Neural progenitor cell (in vitro differentiated cells): ENCODE measurements at places on chromosomes 7 and 10.
A peak's percentile ranks its signal among the peaks of the same experiment; 100 is the strongest.

DNA sequence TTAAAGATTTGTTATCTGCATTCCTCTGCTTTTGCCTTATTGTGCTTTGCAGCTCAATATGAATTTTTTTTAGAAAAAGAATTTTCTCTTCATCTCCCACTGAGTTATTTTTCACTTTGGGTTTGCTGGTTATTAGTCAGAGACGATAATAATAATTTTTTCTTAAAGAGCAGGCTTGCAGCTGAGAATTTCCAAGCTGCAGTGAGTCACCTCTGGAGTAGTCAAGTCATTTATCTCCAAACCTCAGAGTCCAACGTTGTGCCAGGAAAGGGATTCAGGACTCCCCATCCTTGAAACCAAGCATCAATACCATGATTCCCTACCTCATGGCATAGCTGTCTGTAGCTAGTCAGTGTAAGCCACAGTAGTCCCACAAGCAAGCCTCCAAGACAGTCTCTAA, 15.2 kb upstream of the EGR2 start:
- DNase-seq: no peak

DNA sequence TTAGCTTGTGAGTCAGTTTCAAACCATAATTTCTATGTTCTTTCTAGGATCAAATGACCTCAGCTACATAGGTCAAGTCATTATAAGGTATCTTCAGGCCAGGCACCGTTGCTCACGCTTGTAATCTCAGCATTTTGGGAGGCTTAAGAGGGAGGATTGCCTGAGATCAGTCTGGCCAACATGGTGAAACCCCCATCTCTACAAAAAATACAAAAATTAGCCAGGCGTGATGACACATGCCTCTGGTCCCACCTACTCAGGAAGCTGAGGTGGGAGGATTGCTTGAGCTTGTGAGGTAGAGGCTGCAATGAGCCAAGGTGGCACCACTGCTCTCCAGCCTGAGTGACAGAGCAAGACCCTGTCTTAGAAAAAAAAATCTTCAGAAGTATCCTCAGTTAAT, 362.3 kb downstream of the GATA3 start:
- DNase-seq: no peak

DNA sequence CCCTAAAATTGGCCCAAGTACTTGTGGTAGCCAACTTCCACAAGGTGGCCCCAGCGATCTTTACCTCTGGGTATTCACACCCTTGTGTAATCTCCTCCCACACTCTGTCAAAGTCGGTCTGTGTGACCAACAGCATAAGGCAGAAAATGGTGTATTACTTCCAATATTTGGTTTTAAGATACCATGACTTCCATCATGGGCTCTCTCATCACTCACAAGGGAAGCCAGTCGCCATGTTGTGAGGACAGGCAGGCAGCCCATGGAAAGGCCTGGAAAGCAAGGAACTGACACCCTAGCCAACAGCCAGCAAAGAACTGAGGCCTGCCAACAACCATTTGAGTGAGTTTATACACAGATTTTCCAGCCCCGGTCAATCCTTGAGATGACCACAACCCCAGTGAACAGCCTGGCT, 91.0 kb upstream of the KMT2E start:
- peak; percentile 86 for DNase-seq

GRCh38 chr7:134988161-134988560, 1.9 kb downstream of the AGBL3 start:
- no peak for DNase-seq

DNA sequence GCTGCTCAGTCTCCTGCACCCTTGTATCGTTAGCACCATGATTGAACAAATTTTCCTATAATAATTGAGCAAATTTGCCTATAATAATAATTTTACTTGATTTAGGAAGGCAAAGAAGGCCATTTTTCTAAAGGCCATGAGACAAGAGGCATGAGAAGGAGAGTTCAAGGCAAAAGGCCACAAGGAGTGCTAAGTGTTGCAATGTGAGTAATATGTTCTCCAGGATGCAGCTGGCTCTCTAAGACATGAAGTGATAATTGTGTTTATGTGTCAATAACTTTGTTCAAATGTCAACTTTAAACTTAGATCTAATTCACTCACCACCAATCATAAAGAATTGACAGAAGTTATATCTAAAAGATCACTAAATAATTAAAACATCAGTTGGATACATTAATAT, 53.8 kb downstream of the SGCE start:
- DNase-seq: no peak

- no peak for DNase-seq
These were observed 65.3 kb downstream of the KMT2E start for GRCh38 chr7:105079348-105079747.

- no peak for DNase-seq
These were observed 65.7 kb upstream of the CARD11 start for GRCh38 chr7:3109311-3109915.

DNA sequence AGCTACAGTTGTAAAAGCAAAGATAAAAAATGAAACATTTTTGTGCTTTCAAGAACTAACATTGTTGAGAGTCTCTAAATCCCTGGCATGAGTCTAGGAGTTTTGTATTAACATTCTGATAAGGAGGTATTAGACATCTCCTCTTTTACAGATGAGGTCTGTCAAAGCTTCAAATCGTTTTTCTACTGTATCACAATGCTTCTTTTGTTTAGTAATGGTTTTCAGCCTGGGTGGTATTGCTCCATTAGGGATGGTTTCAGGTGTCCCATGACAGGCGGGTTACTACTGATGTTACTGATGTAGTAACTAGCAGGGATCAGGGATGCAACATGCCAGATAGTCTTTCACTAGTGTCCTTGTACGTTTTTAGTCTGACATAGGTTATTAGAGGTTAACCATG, 27.4 kb downstream of the STAM start:
- DNase-seq: peak; percentile 31

DNA sequence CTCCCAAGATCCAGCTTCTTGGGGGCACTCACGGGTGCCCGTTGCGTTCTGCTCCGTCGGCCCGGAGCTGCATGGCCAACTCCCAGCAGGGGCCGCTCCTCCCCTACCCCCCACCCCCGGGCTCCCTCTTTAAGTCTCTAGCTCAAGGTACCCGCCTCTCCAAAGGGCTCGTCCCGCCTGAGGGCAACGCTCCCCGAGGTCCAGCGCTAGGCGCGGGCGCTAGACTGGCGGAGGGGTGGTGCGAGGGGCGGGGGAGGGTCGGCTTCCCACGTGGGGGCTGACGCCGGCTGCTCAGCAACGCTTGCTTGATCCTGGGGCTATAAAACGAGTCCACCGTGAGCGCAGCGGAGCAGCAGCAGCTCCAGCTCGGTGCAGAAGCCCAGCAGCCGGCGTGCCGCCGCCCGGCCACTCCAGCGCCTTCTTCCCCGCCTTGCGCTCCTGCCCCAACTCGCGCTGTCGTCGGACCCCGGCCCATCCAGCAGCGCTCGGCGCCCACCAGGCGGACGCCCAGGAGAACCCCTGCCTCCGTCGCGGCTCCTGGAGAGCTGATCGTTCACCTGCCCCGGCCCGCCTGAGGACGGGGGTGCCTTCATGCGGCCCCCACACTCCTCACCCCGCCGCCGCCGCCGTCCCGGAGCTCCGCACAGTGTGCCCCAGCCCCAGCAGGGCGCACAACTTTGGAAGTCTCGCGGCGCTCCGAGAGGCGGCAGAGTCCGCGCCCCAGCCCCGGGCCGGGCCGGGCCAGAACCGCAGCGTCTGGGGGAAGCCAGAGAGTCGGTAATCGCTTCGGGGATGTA, at the start of gene ADRA2A:
TSS of gene ADRA2A (plus strand) at position 348 of the 797 bp plus-strand sequence. CDS start 968 bp downstream, outside the sequence.
- peak; percentile 88 for DNase-seq

DNA sequence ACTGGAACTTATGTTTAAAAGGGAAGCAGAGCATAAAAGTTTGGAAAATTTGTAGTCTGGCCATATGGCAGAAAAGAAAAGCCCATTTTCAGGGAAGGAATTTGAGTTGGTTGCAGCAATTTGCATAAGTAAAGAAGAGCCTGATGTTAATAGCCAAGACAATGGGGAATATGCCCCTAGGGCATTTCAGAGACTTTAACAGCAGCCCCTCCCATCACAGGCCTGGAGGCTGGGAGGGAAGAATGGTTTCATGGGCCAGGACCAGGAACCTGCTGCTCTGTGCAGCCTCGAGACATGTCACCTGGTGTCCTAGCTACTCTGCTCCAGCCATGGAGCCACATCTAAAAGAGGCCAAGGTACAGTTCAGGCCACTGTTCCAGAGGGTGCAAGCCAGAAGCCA, 35.3 kb downstream of the HTR7 start:
- DNase-seq: no peak

- DNase-seq: no peak
These were observed 53.8 kb downstream of the INPP5A start for GRCh38 chr10:132591166-132591971.

GRCh38 chr10:51653025-51653424, 46.4 kb downstream of the CSTF2T start:
- no peak for DNase-seq

DNA sequence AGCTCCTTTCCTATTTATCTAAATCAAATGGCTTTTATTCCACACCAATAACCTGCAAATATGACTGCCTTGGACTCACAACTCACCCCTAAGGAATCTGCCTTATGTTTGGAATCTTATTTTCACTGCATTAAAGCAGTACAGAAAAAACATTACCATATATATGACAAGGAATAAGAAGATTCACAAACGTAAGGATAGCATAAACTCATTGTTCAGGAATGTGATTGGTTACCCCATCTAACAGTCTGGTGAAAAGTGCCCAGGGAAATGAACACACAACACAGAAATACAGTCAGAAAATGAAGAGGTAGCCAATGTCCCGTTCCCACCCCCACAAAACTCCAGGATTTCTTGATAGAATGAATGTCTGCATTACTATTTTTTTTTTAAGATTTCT, 2.0 kb downstream of the PPP3CB start:
- DNase-seq: no peak

DNA sequence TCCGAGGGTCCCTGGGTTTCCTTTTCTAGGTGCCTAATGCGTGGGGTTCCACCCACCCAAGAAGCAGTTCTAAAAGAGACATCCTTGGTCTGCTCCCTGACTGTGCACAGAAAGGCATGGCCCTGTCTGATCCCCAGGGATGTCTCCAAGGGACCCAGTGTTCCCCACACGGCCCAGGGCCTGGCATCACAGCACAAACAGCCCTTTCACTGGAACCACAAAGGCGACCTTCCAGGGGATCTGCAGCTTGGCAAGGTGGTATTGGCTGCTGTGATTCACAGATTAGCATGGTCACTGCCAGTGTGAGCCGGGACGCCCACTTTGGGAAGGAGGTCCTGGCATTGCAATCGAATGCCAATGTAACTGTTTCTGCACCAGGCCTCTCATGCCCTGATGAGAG, 6.4 kb downstream of the KCNMA1 start:
- DNase-seq: no peak

GRCh38 chr10:12846718-12847117, 154.8 kb downstream of the CCDC3 start:
- no peak for DNase-seq

GRCh38 chr7:81162234-81162633, 243.4 kb upstream of the SEMA3C start:
- no peak for DNase-seq

- DNase-seq: no peak
These were observed 976.6 kb upstream of the SORCS1 start for GRCh38 chr10:108141064-108141463.

- no peak for DNase-seq
These were observed 736.3 kb downstream of the TYW1 start for GRCh38 chr7:67732898-67733297.

- DNase-seq: no peak
These were observed 37.9 kb downstream of the SLC25A28 start for GRCh38 chr10:99582255-99582770.

GRCh38 chr10:128540781-128541761, 414.8 kb upstream of the MKI67 start:
- peak; percentile 63 for DNase-seq

DNA sequence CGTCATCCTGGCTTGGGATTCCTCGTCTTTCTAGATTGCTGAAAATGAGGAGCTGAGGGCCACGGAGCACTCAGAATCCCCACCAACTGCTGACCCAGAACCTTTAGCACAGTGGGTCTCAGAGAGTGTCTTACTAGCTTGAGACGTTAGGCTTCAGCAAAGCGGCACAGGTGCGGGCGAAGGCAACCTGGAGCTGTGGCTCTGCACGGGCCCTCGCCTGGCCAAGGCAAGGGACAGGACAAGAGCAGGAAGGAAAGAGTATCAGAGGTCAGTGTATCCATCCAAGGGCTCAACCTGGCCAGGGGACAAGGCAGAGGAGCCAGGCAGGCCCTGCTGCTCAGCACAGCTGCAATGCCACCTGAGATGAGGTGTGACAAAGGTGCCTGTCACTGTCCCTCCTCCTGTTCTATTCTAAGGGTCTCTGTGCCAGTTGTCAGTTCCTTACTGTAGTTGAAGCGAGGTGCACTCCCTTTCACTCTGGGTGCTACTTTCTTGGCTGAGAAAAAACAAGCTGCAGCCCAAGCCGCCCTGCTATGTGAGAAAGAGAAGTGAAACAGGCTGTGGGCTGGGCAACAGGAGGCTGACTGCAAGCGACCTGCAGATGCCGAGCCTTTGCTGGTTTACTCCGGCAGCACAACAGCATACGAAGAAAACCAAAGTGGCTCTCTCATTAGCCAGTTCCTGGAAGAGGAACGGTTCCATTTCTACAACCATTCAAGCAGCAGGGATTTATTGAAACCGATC, 33.3 kb upstream of the KDM7A start:
- DNase-seq: no peak

GRCh38 chr7:54738737-54739136, 20.3 kb downstream of the SEC61G start:
- no peak for DNase-seq

DNA sequence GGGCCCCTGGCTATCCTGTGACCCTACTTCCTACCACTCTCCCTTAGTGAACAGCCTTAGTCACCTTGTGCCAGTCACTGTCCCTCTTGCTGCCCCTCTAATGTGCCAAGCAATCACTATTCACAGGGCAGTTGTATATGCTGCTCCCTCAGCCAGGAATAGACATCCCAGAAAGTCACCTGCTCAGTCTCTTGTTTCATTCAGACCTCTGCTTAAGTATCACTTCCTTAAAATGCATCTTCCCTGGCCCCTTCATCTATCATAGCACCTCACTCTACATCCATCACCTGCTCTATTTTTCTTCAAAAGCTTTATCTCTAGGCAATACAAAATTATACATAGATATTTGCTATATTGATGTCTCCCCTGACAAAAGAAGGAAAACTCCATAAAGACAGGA, 328.4 kb upstream of the NFE2L3 start:
- DNase-seq: no peak

DNA sequence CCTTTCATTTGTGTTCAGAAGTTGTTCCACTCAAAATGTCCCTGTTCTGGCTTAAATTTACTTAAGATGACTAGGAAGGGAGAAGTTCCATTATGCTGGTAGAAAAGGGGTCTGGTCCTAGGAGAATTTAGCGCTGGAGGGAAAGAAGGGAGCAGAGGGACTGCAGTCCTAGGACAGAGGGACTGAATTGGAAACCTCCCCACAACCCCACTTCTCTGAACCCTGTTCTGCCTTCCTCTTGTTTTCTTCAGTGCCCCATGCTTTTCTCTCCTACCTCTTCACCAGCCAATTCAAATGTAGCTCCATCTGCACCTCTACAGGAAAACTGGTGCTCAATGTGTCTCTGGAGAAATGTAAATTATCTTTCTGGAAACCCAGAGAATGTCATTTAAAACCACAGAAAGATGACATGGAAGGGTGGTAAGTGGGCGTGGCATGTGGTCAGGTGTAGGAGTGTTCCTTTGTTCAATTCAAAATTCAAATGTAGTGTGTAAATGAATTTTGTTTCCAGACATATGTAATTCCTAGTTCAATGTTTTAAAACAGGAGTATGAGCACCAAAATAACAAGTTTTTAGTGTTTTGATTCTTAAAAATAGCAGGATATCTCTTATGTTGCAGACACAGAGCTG, 24.0 kb upstream of the RHOBTB1 start:
- DNase-seq: no peak

- no peak for DNase-seq
These were observed 13.8 kb upstream of the TECPR1 start for GRCh38 chr7:98265841-98266271.

GRCh38 chr10:71842856-71843686, 8.0 kb downstream of the PSAP start:
- no peak for DNase-seq
